ENCODE measurements at places on chromosomes 5 and 9.
A peak's percentile ranks its signal among the peaks of the same experiment; 100 is the strongest.

- peak; percentile 17 for DNase-seq
Observed at GRCh38 chr9:103397868-103398600, 402.9 kb downstream of the CYLC2 start.

GRCh38 chr9:126965541-126966428, 51.2 kb downstream of the RALGPS1 start:
- DNase-seq = no peak

DNA sequence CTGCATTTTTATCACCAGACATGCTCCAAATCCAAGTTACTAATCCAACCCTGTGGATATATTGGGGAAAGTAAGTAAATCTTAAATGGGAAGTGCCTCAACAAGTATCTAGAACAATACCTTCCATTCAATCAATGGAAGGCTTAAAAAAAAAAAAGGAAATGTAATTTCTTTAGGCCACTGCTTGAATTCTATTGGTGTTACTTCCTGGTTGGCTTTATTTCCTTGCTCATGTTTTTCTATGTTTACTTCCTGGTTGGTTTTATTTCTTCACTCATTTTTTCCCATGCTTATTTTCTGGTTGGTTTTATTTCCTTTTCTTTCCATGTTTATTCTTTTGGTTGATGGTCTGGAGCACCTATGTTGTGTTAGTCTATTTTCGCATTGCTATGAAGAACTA, 363.9 kb downstream of the KDM4C start:
- no peak for DNase-seq

- DNase-seq = no peak
Observed at GRCh38 chr9:100554935-100555401, 22.9 kb upstream of the CAVIN4 start.

- DNase-seq = no peak
Observed at GRCh38 chr5:155661859-155662258, 648.3 kb downstream of the KIF4B start.

- no peak for DNase-seq
Observed at GRCh38 chr5:20615888-20616563, 628.0 kb upstream of the CDH18 start.

All from CMK (cell line).